ENCODE measurements at places on chromosomes 12 and 14.

- DNase-seq = no peak
These were observed 16.2 kb downstream of the SUPT16H start for GRCh38 chr14:21367582-21368144.

- DNase-seq = no peak
These were observed 36.2 kb downstream of the PRMT8 start for GRCh38 chr12:3527181-3527580.

DNA sequence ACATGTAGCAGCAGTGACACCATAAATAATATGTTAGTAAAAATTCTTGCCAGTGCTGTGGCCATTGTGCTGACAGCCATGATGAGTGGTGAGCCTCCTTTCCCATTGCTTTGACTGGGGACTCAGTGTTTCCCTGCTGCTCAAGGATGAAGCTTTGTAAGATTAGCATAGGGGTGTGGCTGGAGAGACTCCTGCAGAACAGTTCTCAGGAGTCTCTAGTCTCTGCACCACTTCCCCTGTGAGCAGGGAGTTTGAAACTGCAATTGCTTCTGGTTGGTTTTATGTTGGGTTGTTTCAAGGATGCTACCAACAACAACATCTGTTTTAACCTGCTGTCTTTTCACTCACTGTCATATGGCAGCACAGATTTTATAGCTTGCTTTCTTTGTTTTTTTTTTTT lies 41.4 kb downstream of the ZC3H14 start:
- DNase-seq = no peak

- DNase-seq = no peak
These were observed 41.5 kb downstream of the SPPL3 start for GRCh38 chr12:120862664-120863063.

DNA sequence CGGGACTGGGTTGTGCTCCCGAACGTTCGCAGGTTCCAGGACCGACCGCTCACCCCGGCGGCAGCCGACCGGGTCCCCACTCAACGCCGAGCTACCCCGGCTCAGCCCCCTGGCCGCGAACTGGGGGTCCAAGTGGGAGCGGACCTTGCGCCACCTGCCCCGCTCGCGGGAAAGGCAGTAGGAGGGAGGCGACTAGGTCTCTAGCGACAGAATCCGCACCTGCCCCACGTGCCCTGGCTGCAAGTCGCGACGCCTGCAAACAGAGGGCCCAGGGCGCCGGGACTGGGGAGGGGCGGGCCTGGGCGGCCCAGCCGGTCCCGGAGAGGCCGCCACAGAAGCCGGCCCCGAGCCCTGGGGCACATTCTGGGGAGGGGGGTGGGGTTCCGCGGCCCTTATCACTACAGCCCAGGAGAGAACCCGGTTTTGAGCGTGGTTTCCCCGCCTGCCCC lies 239.2 kb upstream of the CPNE8 start:
- no peak for DNase-seq

DNA sequence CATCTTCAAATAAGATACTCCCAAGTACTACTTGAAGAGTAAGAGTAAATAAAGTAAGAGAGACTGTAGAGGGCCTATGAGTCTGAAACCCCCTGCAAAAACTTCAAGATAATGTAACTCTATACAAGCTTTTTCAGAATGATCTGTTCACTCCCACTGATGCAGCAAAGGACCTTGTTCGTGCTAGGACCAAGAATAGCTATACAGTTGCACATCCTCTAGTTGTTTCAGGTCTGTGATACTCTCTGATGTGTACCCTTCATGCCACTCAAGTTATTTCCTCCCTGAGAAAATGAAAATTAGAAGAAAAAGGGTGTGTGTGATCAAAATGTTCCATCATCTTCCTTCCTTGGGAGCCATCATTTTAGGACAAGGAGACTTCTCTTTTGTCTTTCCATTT lies 204.4 kb downstream of the ALX1 start:
- DNase-seq = no peak

DNA sequence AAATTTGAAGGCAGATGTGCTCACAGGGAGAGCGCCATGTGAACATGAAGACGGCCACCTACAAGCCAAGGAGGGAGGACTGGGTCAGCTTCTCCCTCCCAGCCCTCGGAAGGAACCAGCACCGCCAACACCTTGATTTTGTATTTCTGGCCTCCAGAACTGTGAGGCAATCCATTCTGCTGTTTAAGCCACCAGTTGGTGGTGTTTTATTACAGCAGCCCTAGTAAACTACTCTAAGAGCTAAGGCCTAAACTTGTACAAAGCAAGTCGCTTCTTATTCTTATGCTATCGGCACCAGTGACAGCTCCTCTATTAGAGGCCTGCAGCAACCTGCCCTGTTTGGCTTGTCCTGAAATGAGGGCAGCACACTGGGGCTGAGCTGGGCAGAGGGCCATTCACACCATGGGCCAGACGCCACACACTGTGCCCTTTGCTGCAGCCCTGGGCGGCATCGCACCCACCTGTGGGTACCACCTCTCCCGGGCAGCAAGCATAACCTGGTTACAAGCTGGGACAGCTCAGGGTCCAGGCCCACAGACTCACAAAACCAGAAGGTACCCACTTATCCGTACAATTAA lies 62.7 kb downstream of the NOS1 start:
- DNase-seq = no peak

DNA sequence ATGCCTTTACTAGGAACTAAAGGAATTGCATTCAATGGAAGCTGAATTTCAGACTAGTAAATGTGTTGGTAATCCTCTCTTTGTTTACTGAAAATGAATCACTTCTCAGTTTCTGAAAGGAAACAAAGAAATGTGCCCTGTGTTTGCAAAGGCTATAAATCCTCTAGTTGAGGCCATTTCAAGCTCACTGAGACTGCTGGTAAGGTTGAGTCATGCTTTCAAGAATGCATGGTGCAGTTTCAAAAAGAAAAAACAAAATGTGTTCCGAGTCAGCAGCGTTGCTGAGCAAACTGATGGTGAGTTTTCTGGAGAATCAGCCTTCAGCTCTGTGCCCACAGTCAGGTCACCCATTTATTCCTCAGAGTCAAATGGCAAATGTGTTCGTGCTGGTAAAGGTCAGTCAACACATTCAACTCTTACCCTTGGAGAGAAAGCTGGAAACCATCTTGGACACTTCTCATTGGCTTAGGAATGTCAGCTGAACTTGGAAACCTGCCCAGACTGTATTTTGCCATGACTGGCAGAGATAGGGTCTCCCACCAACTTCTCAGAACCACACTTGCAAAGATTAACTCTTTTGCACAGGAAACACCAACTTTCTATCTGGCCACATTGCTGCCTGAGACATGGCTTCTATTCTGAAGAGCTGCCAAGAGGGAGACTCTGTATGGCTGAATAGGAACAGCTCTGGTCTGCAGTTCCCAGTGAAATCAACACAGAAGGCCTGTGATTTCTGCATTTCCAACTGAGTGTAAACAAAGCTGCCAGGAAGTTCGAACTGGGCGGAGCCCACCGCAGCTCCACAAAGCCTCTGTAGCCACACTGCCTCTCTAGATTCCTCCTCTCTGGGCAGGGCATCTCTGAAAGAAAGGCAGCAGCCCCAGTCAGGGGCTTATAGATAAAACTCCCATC lies 484.4 kb downstream of the ATP23 start:
- DNase-seq = no peak

GRCh38 chr12:53981634-53982565 lies 3.0 kb upstream of the HOXC10 start:
- DNase-seq = no peak

DNA sequence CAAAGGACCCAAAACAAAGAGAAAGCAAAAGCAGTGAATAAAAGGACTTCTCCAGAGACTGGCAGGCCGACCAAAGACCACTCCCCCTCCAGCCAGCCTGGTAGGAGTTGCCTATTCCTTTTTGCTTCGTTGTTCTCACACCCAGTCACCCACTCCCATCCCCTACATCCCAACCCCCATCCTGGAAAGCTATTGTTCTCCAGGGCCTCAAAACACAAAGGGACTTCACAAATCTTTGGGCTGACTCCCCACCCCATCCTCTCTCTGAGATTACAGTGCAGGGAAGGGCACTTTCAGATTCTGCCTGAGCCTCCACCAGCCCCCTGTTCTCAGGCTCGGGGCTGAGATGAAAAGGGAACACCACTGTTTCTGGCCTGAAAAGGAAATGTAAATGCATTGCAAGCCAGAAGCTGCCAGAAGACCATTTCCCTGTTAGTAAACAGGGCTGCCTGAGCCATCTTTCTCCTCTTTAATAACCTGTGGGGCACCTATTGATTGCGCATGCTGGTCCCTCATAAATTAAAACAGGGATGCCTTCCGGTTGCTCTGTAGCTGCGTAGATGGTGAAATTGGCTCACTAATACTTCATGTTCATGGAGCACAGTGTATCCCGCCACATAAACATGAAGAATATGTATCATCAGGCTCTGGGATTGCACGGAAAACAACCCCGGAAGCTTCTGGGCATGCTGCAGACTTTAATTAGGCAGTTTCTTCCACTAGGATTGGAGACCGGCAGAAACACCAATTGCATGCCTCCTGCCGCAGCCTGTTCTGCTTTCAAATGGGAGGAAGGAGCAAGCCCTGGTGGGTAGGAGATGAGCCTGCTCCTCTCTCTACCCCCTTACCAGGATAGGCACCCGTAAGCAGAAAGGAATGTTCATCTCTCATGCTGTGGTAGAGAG lies 130.3 kb upstream of the FUT8 start:
- DNase-seq = no peak

DNA sequence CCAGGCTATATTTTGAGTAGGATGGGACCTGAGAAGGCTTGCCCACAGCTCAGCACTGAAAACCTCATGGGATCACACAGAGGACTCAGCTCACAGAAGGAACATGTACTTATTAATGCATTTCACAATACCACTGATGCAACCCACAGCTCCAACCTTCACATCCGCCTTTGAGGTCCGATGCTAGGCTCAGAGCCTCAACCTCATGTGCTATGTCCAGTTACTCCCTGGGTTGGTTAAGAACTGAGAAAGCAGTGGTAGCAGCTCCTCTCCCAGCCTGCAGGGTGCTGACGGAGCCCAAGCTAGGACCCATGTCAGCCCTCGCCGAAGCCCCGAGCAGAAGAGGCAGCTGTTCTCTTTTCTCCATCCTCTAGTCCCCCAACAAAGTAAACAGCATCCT lies 52.9 kb downstream of the SPTB start:
- no peak for DNase-seq

GRCh38 chr14:61531465-61532122 lies 163.7 kb upstream of the HIF1A start:
- no peak for DNase-seq

GRCh38 chr12:835754-836518 lies 83.6 kb downstream of the WNK1 start:
- DNase-seq = no peak

- no peak for DNase-seq
These were observed 72.9 kb downstream of the FRMD6 start for GRCh38 chr14:51724650-51725049.

DNA sequence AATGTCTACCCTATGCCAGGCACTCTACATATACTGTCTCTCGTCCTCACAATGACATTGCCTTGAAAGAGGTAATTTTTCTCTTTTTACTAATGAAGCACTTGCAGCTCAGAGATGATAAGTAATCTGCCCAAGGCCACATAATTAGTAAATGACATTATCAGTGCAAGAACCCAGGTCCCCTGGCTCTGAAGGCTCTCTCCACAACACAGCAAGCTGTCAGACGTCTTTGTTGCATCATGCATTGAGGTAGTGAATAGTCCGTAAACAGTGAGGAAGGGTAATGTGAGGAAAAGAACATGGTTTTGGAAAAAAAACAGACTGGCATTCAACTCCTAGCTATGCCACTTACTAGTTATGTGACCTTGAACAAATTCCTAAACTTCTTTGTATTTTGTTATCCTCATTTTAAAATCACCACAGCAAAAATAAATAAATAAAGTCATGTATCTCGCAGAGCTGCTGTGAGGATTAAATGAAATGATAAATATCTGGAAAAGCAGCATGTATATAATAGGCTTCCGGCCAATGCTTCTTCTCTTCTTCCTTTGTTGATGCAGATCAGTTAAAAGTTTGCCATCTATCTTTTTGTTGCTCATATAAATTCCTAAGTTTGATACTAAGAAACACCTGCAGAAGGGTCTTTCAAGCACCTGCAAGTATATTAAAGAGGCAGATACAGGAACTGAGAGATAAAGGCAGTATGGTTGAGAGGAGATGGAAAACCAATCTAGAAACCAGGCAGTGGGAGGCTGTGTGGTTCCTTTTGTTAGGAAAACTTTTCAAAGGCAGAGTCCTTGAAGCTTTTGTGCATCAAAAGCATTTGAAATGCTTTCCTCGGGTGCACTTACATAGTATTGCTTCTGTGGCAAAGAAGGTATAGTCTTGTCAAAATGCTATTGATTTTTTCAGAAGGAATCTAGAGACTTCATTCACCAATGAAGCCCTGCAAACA lies 82.8 kb downstream of the BTG1 start:
- DNase-seq = no peak

DNA sequence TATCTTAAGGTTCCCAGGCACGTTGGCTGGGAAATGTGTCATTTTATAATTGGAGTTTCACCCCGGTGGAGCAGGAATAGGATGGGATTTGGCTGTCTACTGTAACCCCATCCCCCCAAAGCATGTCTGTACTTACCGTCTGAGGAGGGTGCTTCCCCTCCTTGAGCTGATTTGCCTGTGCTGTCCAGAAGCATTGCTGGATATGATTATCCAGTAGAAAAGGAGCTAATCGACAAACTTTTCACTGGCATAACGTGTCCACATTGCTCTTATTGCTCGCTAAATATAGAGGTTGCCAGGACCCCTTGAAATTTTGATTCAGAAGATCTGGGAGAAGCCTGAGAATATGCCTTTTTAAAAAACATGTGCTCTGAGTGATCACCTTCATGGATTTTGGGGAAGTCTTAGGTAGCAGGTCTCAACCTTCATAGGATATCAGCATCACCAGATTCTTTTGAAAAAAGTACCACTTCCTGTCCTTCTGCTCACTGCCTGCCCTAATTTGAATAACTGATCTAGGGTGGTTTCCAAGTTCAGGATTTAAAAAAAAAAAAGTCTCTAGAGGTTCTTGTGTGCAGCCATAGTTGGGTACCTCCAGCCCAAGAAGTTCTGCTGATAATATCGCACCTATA lies 80.4 kb upstream of the KCNA1 start:
- no peak for DNase-seq

- DNase-seq = no peak
These were observed 94.3 kb downstream of the C12orf42 start for GRCh38 chr12:103401421-103401820.

- no peak for DNase-seq
These were observed 57.7 kb downstream of the ETNK1 start for GRCh38 chr12:22682663-22683062.

All from KG1 (cell line).